ENCODE measurements at places on chromosomes 1 and 21.

DNA sequence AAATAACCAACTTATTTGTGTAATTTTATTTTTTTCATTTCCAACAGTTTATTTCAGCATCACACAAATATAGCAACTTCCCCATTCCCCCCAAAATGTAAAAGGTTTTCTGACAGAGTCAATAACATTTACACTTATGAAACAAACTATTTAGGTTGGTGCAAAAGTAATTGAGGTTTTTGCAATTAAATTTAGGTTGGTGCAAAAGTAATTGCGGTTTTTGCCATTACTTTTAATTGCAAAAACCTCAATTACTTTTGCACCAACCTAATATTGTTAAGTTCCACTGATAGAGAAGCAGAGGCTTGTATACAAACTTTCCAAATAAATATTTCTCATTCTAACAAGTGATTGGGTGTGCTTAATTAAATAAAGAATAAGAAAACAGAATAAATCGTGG is 270.9 kb upstream of the DUSP10 start:
- no peak for DNase-seq

DNA sequence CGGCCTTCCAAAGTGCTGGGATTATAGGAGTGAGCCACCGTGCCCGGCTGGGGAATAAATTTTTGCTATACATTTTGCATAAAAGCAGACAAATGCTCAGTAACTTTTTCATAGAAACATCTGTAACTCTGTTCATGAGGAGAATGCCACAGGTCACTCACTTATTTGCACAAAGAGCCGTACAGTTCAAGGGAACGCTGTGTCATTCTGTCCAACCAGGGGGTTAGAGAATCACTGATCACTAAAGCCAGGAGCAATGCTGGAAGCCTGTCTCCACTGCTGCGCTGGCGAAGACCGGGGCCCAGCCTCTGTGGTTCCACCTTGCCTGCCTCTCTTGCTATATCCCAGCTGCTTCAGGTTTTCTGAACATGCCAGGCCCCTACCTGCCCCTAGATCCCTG is 58.3 kb downstream of the RUNX1 start:
- DNase-seq: no peak

- no peak for DNase-seq
Measured at GRCh38 chr1:210496063-210496462, 167.4 kb downstream of the HHAT start.

DNA sequence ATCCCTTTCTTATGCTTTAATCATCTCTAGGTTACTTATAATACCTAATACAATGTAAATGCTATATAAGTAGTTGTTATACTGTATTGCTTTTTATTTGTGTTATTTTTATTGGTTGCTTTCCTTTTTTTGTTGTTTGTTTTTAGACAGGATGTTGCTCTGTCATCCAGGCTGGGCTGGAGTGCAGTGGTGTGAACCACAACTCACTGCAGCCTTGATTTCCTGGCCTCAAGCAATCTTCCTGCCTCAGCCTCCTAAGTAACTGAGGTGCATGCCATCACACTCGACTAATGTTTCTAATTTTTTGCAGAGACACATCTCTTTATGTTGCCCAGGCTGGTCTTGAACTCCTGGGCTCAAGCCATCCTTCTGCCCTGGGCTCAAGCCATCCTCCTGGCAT is 26.9 kb downstream of the KRTAP19-8 start:
- no peak for DNase-seq

All from NAMALWA (cell line).